ENCODE measurements at places on chromosomes 13 and 19.
A peak's percentile ranks its signal among the peaks of the same experiment; 100 is the strongest.

DNA sequence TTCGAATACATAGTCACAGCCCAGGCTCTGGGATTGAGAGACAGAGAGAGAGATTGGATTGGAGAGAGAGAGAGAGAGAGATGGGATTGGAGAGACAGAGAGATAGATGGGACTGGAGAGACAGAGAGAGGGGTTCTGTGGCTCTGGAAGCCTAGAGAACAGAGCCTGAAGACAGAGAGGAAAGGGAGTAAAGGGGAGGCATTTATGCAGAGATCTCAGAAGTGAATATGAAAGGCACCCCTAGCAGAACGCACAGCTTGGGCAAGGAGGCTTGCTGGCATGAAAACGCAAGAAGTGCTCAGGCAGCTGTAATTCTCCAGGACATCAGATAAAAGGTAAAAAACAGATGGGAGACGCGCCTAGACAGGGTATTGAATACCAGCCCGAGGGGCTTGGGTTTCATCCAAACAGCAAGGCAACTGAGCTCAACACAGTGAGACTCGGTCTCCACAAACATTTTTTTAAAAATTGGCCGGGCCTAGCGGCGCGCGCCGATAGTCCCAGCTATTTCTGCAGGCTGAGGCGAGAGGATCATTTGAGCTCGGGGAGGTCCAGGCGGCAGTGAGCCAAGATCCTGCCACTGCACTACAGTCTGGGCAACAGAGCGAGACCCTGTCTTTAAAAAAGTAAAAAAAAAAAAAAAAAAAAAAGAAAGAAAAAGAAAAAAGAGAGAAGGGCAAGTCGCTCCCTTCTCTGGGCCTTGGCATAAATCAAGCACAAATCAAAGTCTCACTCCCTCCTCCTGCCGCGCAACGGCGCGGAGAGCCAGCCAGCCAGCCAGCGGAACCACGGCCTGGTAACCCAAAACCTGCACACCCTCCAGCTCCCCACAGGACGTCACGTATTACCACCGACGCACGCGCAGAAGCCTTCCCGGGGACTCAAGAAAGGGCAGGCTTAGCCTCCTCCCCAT is 774 bp upstream of the PPP2R1A start:
- no peak for DNase-seq

DNA sequence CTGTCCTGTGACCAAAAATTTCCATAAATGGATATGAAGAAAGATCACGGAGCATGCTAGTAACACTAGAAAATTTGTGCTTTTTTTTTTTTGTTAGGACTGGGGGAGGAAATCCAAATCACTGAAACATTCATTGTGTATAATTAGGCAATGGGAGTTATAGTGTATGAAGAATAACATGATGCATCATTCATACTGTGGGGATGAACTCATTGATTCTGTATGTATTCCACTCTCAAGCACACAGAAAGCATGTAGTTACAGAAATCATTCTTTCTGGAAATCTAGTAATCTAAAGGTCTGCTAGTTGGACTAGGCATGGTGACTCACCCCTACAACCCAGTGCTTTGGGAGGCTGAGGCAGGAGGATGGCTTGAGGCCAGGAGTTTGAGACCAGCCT is 749.7 kb downstream of the DIAPH3 start:
- DNase-seq, result no peak

DNA sequence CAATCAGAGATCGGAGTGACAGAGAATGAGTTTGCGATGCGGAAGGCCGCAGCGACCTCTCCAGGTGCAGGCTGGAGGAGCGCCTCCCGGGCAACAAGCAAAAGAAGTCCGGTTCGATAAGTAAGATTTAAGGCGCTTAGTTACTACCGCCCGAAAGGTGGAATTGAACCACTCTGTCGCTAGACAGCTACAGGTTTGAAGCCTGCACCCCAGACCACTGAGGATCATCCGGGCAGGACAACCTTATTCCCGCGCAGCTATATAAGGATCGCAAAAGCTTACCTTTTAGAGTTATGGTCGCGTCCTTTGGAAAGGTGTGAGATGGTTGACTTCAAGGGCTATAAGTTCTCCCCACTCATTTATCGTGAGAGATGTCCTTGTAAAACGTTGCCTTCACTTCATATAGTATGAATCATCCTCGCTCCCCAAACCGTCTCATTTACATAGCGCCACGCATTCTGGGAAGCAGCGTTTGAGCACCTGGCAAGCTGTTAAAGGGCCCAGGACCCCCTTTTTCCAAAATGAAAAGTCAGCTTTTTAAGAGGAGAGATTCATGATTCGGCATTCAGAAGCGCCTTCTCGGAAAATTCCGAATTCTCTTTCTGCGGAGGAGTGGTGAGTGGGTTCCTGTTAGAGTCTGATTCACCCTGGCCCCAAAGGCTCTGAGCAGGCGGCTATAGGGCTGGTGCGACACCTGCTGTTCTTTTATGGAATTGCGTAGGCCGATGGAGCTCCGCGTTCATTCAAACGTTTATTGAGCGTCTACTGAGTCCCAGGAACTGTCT is 10.8 kb downstream of the FOSB start:
- peak; percentile 90 for DNase-seq

DNA sequence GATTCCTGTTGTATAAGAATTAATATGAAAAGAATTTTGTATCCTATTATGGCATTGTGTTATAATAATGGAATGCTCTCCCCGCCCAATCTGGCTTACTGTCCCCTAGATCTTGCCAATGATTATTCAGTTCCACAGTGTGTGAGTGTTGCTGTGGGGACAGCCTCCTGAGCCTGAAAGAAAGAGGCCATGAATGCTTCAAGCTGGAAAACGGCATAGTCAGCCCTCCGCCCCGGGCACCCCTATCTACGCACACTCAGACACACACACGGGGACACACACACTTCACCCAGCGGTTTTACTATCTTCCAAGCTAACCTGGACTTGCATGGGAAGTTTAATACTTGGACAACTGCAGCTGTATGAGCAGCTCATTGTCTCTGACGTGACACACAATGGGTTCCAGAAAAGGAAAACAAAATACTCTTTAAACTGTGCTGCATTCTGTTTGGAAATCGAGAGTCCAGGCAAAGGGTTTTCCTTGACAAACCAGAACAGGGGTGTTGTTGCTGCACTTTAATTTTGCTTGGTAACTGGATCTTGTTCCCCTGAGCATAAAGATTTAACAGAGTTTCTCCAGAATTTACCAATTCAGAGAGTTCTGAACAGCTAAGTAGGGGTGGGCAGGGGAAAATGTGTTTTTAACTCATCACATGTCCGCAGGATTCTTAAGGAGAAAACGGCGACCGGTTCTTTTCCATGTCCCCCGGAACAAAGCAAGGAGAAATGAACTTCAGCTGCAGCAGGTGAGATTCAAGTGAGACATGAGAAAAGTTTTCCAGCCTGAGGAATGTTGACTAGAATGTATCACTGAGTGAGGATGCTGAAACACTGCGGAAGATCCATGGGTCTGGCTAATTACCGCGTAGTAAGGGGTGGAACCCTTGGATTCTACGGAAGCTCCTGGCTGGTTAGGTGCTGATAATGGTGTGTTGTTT is 472.9 kb downstream of the FOXO1 start:
- no peak for DNase-seq

DNA sequence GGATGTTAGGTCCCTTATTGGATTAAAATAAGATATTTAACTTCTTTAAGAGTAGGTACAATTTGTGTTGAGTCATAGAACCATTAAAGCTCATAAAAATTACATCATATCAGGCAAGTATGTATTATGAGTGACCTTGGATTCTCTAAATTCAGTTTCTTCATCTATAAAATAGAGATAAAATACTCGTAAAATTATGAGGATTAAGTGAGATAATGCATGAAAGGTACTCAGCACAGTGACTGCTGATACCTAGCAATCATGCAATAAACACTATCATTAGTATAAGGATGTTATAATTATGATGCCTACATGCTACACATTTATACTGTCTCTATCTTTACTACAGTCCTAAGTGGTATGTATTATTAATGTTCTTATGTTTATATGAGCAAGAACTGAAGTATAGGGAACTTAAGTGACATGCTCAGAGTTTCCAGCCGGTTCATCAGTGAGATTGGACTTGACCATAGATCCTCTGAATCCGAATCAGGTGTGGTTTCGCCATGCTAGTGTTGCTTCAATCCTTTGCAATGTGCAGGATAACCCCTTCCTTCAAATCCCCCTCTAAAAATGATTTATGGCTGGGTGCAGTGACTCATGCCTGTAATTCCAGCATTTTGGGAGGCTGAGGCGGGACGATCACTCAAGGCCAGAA is 22.9 kb upstream of the FRY start:
- DNase-seq, result no peak

- DNase-seq, result no peak
Measured at GRCh38 chr19:41339936-41340335, 13.8 kb downstream of the TGFB1 start.

GRCh38 chr13:62687732-62688131 is 1272.1 kb upstream of the PCDH20 start:
- DNase-seq, result no peak

- no peak for DNase-seq
Measured at GRCh38 chr19:3679138-3679537, 21.1 kb downstream of the PIP5K1C start.

DNA sequence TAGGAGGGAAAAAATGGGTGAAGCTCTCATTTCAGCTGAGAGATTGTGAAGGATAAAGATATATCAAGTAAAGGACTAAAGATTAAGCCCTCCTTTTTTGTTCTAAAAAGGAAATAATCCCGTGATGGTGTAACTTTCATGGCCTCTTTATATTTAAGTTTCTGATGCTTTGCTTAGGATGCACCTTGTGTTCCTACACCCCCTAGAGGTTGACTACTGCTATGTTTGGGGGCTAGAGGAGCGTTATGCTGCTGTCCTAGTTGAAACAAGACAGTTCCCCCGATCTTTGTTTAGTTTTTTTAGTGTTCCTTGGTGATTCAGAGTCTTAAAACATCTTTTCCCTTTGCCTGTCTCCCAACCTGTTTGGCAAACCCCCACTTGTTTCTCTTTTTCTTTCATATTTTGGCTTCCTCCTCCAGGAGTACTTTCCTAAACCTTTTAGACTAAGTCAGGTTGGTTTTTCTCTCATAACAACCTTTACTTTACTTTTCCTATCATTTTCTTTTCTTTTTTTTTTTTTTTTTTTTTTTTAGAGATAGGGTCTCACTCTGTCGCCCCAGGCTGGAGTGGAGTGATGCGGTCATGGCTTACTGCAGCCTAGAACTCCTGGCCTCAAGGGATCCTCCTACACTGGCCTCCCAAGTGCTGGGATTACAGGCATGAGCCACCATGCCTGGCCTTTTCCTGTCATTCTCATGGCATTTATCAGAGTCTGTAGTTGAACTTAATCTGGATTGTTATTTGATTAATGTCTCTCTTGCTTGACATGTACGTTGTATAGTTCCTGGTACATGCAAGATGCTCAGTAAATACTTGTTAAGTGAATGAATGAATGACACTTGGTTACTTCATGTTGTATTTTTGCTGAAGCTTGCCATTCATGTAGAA is 2.8 kb downstream of the UBA2 start:
- DNase-seq, result peak; percentile 16

GRCh38 chr13:38902551-38902950 is 88.1 kb downstream of the STOML3 start:
- DNase-seq, result no peak

DNA sequence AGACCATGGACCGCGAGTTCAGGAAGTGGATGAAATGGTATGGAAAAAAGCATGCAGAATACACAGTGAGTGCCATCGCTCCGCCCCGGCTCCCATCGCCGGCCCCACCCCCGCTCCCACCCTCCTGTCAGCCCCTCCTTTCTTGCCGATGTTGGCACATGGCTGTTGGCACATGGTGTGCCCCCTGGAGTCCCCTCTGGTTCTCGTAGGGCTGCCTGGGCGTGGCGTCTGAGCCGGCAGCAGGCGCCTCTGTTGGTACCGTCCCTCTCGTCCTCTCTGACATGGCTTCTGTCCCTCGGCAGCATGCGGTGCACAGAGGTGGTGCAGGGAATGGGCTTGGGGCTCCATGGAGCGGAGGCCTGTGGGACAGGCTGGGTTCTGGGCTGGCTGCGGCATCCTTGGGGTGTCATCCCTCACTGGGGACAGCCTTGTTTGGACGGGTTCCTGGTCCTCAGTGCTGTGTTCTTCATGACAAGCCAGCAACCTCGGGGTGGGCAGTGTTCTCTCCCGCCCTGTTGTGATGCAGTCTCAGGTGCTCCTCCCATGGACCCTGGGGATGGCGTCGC is 30.9 kb downstream of the DOT1L start:
- no peak for DNase-seq

DNA sequence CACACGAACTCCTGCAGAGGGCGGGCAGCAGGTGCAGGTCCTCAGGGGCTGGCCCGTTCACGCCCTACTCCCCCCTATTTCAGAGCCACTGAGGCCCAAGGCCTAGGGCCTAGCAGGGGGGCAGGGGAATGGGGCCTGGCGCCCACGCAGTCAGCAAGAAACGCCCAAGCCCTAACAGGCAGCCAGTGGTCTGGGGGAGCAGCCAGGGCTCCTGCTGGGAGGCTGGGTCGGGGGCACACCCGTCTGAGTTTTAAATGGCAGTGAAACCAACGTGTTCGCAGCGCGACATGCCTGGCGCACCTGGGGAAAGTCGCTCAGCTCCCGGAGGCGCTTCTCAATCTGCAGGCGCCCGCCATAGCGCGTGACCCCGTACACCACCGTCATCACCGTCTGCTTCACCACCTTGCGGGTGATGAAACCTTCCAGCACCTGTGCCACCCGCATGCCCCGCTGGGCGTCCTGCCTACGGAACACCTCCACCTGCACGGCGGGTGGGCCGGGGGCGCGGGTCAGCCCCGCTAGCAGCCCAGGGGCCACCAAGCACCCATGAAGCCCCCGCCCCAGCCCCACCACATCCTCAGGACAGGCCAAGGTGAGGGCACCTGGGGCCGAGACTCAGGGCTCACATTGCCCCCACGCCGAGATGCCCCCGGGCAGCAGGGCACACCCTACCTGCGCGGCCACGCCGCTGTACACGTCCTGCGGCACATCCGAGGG is 13.9 kb downstream of the POLRMT start:
- DNase-seq, result no peak

DNA sequence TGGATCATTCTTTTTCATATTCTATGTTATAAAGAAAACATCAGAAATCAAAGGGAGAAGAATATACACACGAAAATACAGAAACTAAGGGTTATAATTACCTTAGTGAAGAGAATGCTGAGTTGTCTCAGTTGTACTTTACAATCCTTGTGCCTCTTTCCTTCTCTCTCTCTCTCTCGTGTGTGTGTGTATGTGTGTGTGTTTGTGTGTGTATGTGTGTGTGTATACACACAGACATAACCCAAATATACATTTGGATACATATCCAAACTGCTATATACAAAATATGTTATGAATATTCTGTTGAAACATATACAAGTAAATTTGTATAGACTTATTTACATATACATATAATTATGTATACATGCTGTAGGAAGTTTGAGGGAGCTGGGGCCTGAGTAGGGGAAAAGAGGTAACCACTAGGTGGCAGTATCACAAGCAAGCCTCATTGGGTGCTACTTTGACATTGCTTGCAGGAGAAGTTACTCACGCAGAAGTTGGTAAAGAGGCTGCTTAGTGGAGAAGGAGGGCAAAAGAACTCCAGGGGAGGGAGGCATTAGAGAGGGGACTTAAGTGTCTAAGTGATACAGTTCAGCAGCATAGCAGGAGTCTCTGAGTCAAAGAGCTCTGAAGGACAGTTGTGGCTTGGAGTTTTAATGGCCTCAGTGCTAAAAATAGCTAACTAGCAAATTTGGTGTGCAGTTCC is 465.1 kb upstream of the PCDH20 start:
- DNase-seq, result no peak

All from NCI-H1930 (cell line).